Ammon's horn (tissue), 1 donor: ENCODE measurements at places on chromosomes 4 and X.

DNA sequence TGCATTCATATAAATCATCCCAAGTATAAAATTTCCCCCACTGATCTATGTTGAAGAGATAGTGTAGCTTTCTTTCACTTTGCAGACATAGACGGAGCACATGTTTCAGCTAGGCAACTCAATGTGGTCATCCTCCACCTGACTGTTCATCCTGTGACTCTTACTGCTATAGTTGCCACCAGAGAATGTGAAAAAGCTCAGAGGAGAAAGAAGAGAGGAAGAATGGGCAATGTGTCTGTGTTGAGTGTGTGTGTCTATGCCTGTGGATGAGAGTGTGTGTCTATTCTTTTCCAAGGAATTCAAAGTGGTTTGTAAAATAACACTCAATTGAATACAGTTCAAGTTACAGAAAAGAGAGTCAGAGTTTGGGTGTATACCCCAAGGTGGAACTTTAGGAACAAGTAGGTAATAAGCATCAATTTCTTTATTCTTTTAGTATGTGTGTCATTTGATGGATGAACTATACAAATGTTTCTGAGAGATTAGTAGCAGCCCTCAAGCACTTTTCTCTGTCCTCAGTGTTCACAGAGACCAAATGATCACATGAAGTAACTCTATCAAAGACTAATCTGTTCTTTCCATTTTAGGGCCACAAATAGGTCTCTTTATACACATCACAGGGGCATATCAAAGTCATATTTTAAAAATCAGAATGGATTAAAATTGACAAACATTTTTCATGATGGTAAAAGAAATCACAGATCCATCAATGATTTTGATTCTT lies 2.3 kb downstream of the SNCA start:
- no peak for DNase-seq

DNA sequence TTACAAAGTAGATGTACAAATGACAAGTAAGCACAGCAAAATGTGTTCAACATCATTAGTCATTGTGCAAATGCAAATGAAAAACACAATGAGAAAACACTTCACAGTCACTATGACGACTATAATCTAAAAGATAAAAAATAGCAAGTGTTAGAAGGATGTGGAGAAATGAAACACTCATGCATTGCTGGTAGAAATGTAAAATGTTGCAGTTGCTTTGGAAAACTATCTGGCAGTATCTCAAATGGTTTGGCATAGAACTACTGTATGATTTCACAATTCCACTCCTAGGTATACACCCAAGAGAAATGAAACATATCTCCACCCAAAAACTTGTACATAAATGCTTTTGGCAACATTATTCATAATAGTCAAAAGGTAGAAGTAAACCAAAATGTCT lies 459.7 kb upstream of the TRAM1L1 start:
- DNase-seq: peak; percentile 2

- DNase-seq: no peak
Measured at GRCh38 chr4:70062000-70062399, 11.8 kb downstream of the HTN1 start.

DNA sequence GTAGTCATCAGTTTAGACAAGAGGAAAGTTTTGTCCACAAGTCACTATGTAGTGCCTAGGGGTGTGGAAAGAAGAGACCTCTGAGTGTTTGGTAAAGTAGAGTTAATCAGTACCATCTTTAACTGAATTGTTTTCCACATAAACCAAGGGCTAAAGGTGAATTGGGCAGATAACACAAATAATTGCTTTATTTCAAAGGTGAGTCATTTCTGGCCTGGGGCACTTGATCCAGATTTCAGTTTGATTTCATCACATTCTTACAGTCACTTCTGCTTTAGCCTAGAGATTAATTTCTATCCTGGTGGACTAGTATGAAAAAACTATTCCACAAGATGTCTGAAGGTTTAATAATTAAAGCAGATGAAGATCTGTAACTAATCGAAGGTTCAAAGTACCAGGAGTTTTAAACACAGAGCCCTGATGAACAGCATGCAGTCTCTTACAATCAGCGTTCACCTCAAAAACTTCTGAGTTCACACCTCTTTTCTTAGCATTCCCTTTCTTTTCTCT lies 74.5 kb upstream of the BOD1L1 start:
- no peak for DNase-seq

DNA sequence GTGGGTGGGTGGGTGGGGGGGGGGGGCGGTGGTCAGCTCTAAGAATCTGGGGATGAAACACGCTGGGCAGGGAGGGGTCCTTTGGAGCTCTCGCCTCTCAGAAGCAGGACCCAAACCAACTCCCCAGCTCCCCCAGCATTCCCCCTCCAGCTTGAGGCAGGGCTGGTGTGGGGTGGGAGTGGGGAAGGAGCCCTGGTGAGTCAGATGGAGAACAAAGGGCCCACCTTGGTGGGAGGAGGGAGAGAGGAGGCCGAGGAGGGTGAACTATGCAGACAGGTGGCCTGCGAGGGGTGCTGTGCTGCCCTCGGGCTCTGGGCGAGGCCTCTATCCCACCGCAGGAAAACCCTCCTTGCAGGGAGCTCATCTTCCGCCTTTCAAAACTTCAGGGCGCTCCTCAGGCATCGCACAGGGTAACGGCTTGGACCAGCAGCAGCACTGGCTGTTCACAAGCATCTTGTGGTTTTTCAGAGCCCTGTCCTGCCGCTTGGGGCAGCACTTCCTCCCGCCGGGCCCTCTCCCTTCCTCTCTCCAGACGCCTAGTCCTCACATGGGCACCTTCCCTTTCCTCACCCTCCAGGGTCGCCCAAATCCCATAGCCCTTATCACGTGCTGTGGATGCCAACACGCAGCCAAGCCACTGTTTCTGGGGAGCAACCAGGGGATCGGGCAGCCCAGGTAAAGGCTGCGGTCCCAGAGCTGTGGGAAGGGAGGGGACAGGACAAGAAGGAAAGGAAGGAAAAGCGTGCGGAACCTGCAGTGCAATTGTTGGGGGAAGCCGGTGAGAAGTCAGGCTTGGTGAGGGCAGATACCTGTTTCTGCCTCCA lies 34.0 kb upstream of the GRPEL1 start:
- DNase-seq: peak; percentile 91

- no peak for DNase-seq
Measured at GRCh38 chr4:6184169-6184568, 16.2 kb downstream of the JAKMIP1 start.

- DNase-seq: no peak
Measured at GRCh38 chrX:13119386-13119785, 75.0 kb upstream of the FAM9C start.

GRCh38 chr4:123616951-123617461 lies 220.4 kb downstream of the SPRY1 start:
- DNase-seq: peak; percentile 86

- DNase-seq: peak; percentile 53
Measured at GRCh38 chr4:52853351-52853750, 8.8 kb upstream of the RASL11B start.

DNA sequence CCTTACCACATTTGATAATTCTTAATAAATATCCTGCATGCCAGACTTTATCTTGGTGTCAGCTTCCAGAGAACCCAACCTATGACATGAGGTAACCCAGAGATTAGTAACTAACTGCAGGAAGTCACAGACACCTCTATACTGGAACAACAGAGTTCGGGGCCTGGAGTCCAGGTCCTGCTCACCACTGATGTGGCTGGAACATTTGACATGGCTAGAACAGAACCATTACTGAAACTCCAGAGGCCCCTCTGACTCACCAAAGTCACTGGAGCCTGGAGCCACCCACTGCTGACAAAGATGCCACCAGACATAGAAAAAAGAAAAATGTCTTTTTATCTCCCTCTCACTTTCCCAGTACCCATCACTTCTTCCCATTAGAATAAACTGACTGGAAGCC lies 403.7 kb downstream of the MID1IP1 start:
- no peak for DNase-seq

DNA sequence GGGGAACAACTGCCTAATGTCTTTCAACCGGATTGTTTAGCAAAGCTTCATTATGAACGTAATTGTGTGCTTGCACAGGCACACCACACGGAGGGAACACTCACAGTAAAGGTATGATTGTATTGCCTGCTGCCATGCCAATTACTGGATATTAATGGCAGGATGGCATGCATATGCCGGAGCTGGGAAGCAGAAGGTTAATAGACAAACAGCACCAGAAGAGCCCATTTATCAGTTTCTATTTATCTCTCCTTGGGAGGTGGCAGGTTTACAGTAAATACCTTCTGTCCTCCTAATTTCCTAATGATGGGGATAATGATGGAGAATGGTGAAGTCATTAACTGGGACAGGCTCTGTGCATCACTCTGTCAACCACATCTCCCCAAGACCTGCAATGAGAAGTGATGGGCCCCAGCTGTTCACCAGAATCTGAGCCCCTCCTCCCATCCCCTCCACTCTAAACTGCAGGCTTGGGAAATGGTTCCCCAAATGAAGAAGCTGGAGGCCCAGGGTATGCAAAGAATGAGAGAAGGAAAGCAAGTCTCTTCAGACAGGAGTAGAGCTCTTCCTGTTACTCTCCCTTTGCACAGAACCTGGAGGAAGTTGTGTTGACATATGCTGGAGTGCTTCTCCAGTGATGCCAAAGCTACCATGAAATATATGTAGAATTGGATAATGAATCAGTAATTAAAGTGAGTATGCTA lies 160.8 kb downstream of the NAA11 start:
- DNase-seq: no peak

- no peak for DNase-seq
Measured at GRCh38 chrX:112571388-112571787, 108.3 kb downstream of the LHFPL1 start.

- no peak for DNase-seq
Measured at GRCh38 chrX:55867181-55867651, 149.7 kb downstream of the RRAGB start.

- DNase-seq: no peak
Measured at GRCh38 chr4:111689214-111689613, 456.0 kb upstream of the FAM241A start.

GRCh38 chr4:25489253-25489797 lies 112.3 kb downstream of the ANAPC4 start:
- DNase-seq: no peak

GRCh38 chrX:130647468-130647867 lies 245.7 kb downstream of the RBMX2 start:
- no peak for DNase-seq

DNA sequence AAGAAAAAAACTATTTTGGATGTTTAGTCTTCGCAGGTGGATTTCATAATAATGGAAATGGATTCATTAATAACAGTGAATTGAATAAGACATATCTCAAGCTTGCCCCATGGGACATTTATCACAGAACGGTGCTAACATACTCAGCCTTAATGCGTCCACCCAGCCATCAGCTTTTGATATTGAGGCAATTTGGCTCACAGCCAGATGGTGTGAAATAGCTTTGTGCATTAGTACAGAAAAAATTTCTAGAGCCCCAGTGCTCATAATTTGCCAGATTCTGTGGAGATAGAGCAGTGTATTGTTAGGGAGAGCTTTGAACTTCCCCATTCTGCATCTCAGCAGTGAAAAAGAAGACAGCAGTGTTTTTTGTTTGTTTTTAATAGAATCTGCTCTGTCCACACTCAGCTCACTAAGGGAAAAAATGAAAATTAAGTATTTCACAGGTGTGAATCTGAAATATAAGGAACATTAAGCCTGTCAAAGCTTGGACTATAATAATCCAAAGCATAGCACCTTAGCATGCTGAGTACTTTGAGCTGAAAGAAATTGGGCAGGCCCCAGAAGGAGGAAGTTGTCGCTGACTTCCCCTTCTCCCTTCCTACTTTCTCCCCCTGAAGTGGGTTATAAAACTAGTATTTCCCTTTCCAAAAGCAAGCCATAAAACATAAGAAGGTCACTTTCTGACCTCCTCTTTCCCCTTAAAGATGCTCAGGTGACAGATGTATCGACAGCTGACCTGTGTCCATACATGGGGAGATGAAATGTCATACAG lies 295.8 kb downstream of the MAGEB5 start:
- DNase-seq: peak; percentile 1

- DNase-seq: no peak
Measured at GRCh38 chr4:161916035-161916434, 247.8 kb downstream of the FSTL5 start.

GRCh38 chr4:47342796-47343195 lies 120.7 kb downstream of the COMMD8 start:
- no peak for DNase-seq

DNA sequence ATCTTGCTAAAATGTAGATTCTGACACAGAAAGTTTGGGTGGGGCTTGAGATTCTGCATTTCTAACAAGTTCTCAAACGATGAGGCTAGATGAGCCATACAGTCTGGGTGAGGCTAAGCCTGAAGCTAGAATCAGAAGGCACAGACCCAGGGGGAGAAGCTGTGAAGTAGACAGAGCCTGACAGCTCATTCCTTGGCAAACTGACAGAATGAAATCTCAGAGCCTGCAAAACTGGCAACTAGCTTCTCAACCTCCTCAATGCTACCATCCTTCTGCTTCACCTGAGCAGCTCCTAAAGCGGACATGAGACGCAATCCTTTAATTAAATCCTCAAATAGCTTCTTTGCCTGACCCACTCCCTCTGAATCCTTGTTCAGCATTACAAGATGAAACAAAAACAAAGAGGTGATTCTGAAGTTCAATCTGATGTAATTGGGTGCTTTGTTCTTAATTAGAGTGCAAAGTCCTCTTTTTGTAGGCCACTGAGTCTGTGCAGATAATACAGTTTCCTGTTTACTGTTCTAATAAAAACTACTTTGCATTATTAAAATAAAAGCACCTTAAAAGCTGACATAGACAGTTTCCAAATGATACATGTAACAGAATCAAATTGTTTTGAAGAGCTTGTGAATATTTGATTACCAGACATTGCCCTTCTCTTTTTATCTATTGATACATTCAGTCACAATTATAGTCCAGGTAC lies 71.0 kb upstream of the BMP2K start:
- peak; percentile 69 for DNase-seq

DNA sequence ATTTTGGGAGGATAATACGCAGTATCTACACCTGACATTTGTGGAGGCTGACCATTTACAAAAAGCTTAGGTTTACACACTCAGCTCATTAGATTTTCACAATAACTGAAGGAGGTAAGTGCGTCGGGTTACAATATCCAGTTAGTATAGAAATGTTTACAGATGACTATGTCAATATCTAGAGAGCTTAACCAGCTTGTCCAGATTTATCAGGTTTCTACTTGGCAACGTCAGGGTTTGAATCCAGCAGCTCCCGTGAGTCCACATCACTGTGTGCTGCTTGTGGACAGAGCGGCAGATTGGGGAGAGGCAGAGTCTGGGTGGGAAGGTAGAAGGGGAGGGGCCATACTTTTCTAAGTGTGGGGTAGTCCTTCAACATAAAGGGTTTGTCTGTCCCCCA lies 28.3 kb downstream of the ARHGAP10 start:
- DNase-seq: no peak

DNA sequence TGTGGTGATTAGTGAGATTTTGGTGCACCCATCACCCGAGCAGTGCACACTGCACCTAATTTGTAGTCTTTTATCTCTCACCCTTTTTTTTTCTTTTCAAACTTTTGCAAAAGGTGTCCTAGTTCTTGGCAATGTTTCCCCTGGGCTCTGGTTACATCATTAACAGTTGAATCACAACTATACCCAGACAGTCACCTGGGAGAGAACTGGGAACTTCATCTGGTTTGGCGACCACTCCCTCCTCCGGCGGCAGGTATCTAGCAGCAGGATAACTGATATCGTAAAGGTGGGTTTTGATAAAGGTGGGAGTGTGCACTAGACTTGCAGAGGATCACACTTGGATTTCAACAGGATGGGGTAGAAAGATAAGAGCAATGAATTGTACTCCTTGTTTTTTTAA lies 140.5 kb downstream of the CHIC2 start:
- no peak for DNase-seq

GRCh38 chr4:105059337-105059736 lies 87.3 kb upstream of the TET2 start:
- peak; percentile 7 for DNase-seq

- DNase-seq: no peak
Measured at GRCh38 chrX:134669378-134670098, 11.3 kb upstream of the PLAC1 start.
